ENCODE measurements at places on chromosomes 7 and 10. TPM values are rescaled to one million over a fixed set of nuclear protein-coding genes. Genes with fewer than 3 reads are reported as not detected.
A peak's percentile ranks its signal among the peaks of the same experiment; 100 is the strongest.

DNA sequence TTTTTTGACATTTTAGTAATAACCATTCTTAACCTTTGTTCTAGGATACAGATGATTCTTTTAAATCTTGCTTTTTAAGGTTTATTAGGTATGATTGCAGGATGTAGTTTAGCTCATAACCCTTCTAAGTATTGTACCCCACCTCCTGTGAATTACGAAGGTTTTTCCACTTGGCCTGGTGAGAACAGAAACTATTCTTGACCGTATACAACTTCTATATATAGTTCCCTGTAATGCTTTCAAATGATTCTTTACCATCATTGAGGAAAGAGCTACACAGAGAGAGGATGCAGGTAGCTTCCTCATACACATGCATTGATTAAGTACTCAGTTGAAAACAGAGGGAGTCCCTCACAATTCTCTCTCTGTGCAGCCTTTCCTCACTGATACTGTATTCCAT, 86.3 kb downstream of the PALS2 start:
- no peak for DNase-seq

- DNase-seq, result no peak
Measured at GRCh38 chr10:15795036-15795792, 65.1 kb downstream of the MINDY3 start.

- no peak for DNase-seq
Measured at GRCh38 chr7:38481401-38481800, 149.8 kb downstream of the AMPH start.

DNA sequence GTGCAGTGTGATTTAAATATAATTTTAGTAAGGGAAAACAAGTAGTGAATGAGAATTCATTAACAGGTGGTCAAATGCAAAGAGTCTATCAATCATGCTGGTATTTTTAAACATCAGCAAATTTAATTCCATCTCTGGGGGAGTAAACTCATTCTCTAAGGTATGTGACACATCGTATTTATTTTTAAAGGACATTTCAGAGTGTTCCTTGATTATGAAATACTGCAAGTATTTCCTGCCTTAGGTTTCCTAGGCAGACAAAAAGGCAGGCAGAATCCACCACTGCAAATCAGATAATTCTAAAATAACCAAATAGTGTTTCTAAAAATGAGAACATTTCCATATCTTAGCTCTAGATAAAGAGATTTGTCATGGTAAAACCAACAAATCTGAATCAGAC, 193.8 kb downstream of the LRRTM3 start:
- no peak for DNase-seq

DNA sequence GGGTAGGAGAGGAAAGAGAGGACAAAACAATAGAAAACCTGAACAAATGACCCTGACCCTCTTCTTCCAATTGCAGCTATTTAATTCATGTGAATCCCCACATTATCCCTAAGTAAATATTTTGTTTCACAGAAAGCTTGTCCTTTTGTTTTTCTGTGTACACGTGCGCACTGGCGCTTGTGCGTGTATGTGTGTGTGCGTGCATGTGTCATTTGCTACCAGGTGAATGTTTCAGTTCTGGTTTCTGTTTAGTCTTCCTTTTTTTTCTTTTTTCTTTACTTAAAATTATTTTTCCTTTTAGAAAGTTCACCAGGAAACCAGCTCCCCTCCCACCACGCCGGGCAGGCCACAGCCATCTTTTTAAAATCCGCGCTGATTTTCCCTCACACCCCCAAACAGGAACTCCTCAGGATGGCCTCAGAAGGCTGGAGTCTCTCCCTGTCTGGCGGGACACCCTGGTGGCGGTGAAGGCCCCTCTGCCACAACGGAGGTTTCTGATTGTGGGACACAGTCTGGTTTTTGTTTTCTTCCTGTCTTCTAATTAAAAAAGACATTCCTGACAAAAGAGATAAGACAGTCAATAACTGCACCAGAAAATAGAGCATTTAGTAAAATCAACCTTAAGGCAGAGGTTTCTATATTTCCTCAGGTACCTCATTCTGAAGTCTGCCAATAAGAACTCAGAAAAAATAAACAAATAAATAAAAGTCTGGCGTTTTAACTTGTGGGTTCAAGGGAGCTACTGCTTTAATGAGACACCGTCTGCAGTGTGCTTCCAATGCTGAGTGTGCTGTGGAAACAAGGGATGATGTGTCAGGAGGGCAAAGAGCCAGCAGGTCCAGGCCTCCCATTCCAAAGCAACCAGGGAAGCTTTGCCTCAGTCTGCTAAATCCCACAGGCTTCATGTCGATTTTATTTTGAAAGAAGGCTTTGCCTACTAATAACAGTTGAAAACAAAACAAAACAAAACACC, 17.4 kb downstream of the IRF5 start:
- DNase-seq, result peak; percentile 47

DNA sequence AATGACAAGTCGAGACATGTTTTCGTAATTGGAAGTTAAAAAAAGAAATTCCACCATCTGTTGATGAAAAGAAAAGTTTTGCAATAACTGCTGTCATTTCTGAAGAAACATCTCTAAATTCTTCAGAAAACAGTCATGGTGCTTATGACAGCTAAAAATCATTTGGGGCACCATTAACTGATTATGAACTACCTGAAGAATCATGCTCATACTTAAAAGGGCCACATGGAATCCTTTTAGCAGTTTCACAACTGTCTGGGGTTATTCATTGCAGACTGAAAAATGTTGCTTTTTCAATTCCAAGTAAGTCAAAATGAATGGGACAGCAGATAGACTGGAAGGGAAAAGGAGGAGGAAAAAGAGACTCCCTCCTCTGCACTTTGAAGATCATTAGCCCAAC, 134.2 kb downstream of the CHN2 start:
- no peak for DNase-seq

DNA sequence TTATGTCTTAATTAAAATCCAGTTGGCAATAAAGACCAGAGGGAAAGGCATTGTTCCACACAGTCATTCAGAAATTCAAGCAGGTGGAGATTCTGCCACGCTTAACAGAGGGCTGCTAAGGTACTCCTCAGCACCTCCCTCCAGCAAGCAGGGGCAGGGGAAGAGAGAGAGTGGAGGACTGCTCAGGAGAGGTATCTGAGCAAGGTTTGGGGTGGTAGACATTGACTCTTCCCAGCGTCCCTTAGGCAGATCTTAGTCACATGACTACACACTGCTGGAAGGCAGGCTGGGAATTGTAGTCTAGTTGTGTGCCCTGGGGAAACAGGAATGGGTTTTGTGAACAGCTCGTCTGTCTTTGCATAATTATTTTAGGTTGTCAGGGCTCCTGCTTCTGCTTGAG, 181.6 kb downstream of the NPSR1 start:
- no peak for DNase-seq

GRCh38 chr7:138907850-138908249, 73.3 kb downstream of the KIAA1549 start:
- DNase-seq, result no peak

DNA sequence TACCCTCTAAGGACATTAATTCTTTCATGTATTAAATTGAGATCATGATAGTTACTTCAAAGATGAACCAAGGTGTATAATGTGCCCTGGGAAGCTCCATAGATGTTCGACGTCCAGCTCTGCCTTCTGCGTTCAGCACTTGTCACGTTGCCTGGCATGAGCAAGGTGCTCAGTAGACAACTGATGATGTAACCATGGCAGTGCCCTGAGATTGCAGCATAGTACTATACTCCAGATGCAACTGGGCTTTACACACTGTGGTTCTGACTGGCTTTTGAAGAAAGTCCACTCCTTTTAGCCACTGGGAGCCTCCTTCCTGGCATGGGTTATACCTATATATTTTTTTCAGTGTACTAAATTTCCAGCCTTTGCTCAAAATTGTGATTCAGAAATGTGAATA, 355.8 kb upstream of the SORCS1 start:
- DNase-seq, result no peak

DNA sequence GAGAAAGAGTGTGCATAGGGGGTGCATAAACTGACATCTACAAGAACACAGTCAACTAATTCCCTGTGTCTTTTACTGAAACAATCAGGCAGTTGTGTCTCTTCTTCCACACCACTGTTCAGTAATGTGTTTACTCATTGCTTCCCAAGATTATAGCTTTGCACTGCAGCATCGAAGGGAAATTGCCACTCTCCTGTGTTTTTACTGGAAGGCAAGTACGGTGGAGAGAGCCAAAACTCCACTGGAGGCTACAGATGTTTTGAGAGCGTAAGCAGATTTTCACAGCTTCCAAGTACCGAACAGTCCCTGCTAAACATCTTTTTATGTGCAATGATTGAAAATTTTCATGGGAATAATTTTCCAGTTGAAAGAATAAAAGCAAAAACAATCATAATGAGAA, 510.5 kb upstream of the AKR1E2 start:
- no peak for DNase-seq

DNA sequence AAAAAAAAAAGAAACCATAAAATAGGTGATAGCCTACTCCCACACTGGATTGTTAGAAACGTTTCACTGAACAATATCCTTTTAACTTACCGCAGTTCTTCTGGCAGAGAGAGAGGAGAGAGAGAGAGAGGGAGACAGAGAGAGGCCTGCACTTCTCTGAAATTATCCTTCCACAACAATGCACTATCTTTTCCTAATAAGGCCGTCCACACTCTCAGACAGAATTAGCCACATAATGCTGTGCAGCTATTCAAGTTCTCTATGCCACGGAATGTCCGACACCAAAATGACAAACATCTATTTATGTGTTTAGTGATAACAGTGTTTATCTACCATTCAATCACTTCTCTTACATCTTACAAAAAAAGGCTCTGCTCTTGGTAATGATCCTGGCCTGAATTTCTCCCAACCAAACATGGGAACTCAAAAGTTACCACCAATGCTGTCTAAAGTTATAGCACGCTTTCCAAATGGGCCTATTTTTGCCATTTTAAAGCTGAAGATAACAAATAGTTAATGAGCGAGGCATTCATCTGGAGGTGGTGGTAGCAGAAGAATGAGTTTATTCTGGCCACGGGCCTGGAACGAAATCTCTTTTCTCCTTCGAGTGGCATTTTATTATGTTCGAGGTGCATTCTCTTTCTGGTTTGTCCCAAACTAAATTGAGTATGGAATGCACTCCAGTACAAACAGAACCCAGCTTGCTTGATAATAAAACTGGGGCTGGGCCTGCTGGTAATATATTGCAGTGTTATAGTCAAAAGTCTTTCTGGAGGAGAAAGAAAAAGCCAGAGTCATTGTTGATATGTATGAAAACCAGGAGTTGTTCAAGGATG, 160.2 kb upstream of the SVIL start:
- DNase-seq, result peak; percentile 5

GRCh38 chr7:4227105-4228010, 454.7 kb upstream of the FOXK1 start:
- no peak for DNase-seq

DNA sequence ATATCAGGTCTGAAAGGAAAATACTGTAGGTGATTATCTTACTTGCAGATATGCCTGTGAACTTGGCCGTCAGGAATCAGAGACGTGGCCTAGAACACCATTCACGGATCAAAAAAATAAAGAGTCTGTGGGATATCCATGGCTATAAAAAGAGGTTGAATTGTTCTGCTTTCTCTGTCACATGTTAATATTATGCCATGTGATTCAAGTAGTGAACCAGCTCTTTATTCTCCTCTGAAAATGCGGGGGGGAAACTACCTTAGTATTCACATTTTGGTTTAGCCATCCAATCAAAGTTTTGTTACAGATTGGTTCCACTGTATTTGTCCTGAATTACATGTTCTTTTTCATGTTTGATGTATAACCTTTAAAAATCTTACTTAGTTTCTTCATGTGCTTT, 120.5 kb downstream of the CCNY start:
- no peak for DNase-seq

GRCh38 chr7:80216996-80217842, 82.6 kb downstream of the GNAI1 start:
- DNase-seq, result no peak

GRCh38 chr10:129495698-129496097, 28.7 kb downstream of the MGMT start:
- no peak for DNase-seq

DNA sequence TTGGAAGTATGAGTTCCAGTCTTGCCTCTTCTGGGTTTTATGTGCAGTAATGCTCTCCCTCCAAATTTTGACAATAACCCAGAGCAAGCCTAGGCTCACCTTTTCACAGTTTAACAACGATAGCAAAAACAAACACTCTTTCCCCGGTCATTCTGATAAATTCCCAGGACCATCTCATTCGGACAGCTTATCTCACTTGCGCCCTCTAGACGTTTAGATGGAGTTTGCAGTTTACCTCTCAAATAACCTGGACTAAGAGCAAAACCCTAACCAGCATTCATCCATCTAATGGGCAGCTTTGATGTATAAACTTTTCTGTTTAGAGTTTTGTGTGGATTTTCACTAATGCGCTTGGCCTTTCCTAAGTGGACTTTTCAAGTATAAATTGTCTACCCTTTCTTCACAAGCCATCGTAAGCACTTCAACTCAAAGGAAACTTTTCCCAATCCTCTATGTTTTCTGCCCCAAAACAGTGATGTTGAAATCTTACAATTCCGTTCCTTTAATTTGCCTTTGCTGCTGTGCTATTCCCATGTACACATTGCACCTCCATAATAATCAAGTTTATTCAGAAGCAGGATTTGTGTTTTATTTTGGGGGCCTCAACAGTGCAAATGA, 114.9 kb downstream of the HDAC9 start:
- peak; percentile 46 for DNase-seq

DNA sequence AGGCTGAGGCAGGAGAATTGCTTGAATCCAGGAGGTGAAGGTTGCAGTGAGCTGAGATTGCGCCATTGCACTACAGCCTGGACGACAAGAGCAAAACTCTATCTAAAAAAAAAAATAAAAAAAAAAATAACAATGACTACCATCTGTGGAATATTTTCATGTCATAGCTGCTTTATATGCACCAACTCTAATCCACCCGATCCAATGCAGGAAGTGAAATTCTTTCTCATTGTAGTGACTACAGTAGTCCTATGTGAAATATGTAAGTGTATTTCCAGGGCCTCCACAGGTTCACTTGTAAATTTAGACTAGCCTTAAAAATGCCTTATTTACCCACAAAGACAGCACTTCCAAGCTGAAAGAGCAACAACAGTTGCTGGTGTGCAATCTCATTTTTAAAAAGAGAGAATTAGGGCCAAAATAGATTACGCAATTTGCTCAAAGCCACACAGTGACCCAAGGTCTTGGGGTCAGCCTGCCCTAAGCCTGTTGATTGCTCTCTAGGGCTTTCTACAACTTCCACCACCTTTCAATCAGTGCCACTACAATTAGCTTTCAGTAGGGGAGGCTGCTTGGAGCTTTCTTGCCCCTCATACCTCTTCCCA, 25.8 kb upstream of the EGFR start:
- DNase-seq, result no peak

- DNase-seq, result peak; percentile 25
Measured at GRCh38 chr7:11650030-11650429, 182.0 kb downstream of the THSD7A start.

- DNase-seq, result peak; percentile 4
Measured at GRCh38 chr7:82247814-82248433, 195.7 kb downstream of the CACNA2D1 start.

The IKZF1 gene
- total RNA-seq, result not detected

The PKD2L1 gene
- total RNA-seq, result not detected

The SEPTIN14 gene
- not detected for total RNA-seq

The PRKRIP1 gene
- 14.9 TPM for total RNA-seq

The KCP gene
- total RNA-seq, result not detected

The IQCE gene
- total RNA-seq, result 7.9 TPM
